Stimulated activated CD4-positive, alpha-beta T cell treated with anti-CD3 and anti-CD28 coated beads, Interleukin-1b, Interleukin-23, amount 100 ng/mL, for 4 hours (primary cell): ENCODE measurements at places on chromosomes 4 and X.
A peak's percentile ranks its signal among the peaks of the same experiment; 100 is the strongest.

DNA sequence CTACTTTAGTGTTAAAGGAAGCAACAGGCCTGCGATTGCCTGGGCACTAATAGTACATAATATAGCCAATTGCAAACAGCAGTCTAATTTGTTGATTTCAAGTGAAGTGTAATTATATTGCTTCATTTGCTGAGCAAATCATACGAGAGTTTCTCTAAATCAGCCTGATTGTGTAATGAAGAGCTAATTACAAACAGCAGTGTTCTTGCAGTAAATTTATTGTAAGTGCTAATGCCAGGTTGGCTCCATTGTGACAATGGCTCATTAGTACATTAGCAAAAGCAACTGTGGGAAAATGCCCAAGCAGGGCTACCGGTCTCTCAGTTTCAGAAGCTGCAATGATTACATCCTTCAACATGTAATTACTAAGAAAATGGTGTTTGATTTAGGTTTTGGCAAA, 591.5 kb downstream of the GALNTL6 start:
- DNase-seq: no peak

DNA sequence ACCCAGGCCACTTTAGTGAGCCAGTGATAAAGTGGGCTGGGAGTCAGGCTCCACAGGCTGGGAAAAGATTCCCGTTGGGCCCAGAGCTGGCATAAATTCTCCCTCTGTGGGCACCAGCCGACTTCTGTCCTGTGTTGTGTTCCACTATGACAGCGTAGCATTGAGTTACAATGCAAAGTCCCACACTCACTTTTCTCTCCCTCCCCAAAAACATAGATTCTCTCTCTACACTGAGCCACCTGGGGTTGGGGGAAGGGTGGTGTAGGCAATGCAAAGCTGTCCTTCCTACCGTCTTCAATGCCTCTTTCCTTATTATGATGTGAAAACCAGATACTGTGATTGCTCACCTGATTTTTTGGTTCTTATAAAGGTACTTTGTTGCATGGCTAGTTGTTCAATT, 566.2 kb downstream of the RAPGEF2 start:
- DNase-seq: no peak

- DNase-seq: no peak
Measured at GRCh38 chrX:107420571-107420970, 28.9 kb upstream of the FRMPD3 start.

GRCh38 chr4:2177443-2178093, 64.4 kb downstream of the HAUS3 start:
- no peak for DNase-seq

DNA sequence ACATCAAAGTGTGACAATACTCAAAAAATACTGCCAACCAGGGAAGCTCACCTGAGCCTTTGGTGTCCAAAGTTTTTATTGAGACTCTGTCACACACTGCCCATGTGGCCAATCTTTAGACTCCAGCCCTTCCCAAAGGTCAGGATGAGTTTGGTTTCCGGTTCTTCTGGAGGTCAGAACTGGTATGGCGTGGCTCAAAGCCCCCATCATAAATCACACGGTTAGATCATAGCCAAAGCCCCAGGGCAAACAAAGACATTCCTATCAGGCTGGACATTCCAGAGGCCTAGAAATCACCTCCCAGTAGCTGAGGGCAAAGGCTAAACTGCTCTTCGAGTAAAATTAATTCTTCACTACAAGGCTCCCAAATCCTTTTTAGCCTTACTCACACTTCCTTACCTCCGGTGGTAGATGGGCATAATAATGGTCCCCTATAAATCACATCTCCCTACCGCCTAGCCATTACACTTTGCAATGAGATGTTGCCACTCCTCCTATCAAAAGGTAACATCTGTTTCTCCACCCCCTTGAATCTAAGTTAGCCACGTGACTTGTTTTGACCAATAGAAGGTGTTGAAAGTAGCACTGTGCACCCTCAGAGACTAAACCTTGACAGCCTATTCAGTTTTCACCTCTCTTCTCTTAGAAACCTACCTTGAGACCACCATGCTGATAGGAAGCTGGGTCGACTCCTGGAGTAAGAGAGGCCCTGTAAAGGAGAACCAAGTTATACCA, 137.8 kb upstream of the DUSP21 start:
- DNase-seq: no peak

DNA sequence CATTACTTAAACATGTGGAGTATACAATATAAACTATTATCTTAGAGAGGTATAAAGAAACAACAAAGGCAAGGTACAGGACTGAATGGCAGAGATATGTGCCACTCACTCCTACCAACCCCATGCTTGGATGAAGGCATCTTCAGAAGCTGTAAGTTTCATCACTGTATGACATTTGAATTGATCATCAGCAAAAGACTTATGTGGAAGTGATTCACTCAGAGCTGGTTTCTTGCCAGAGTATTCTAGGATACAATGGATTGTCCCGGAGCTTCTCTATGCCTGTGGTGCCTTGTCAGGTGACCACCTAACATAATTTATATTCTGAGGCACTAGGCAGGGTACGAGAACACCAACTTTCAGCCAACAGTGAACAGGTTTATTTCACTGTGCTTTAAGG, 392.2 kb downstream of the PPP1R2C start:
- no peak for DNase-seq

DNA sequence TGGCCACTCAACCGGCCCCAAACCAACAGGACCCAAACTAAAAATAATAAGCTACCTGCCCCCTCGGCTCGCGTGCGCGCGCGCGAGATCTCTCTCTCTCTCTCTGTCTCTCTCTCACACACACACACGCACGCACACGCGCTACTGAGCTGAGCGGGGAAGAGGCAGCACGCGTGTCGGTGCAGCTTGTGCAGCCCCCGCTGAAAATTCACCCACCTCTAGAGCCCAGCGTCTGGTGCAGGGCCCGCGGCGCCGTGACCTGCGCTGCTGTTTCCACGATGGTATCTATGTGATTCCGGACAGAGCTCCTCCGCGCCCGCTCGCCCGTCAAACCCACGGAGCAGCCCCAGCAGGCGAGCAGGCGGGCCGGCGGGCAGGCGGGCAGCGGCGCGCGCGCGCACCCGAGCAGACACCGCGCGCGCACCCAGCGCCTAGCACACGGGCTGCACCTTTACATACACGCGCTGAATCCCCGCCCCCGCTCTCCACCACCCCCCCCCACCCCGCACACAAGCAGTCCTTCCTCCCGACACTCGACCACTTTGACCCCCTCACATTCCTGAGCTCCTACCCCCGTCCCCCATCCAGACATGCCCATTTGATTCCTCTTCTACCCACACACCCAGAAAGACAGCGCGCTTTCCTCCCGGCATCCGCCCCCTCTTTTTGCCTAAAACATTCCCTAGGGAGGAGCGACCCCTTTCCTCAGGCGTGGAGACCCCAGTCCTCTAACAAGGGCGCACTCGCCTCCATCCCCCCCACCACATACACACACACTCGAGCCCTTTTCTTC, 1.0 kb downstream of the SLITRK4 start:
- no peak for DNase-seq

DNA sequence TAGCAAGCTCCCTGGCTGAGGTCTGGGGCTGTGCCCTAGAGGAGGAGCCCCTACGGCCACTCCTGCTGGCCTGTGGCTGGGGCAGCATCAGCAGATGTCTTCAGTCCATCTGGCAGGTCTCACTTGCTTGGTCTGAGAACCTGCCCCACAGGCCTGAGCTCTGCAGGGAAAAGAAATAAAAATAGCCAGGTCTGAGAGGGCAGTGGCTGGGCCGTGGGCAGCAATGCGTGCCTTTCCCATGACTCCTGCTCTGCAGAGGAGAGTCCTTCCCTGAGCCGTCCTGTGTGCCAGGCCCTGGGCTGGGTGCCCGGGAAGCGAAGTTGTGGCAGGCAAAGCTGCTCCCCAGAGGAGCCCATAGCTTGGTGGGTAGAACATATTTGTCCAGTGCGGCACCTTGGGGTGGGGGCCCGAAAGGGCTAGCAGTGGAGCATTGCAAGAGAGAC, 11.3 kb upstream of the KIAA0232 start:
- DNase-seq: no peak

DNA sequence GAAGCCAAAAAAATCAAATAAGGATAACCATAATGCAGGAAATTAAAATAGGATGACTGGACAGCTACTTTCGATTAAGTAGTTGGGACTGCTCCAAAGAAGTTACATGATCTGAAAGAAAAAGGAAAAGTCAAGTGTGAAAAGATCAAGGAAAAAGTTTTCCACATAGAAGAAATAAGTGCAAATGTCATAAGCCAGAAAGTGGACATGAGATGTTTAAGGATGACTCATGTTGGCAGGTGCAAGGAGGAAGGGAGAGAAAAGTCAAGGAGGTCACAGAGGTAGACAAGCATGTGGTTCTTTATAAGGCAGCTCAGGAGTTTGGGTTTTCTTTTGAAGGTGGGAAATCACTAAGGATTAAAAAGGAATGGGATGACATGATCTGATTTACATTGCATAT, 89.8 kb upstream of the GPRIN3 start:
- DNase-seq: no peak

DNA sequence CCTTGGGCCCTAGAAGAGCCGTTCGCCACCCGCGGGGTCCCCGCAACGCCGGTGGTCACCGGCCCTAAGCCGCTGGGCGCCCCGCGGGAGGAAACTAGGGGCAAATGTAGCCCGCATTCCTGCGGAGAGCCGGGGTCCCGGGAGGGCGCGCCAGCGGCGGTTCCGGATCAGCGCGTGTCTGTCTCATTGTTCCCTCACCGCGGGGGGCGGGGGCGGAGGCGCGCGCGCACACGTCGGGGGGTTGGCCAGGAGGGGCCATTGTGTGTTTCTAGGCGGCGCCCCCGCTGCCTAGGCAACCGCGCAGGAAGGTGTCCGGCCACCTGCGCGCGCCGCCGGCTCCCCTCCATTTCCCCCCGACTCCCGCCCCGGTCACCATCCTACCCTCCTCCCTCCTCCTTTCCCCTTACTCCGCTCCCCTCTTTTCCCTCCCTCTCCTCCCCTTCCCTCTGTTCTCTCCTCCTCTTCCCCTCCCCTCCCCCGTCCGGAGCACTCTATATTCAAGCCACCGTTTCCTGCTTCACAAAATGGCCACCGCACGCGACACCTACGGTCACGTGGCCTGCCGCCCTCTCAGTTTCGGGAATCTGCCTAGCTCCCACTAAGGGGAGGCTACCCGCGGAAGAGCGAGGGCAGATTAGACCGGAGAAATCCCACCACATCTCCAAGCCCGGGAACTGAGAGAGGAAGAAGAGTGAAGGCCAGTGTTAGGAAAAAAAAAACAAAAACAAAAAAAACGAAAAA, 789 bp upstream of the DDX3X start:
- peak; percentile 77 for DNase-seq

- no peak for DNase-seq
Measured at GRCh38 chr4:94469221-94469784, 17.6 kb downstream of the PDLIM5 start.

GRCh38 chr4:153212736-153213135, 8.5 kb downstream of the TRIM2 start:
- DNase-seq: no peak

GRCh38 chr4:153465615-153466080, 512 bp upstream of the TMEM131L start:
- DNase-seq: no peak

DNA sequence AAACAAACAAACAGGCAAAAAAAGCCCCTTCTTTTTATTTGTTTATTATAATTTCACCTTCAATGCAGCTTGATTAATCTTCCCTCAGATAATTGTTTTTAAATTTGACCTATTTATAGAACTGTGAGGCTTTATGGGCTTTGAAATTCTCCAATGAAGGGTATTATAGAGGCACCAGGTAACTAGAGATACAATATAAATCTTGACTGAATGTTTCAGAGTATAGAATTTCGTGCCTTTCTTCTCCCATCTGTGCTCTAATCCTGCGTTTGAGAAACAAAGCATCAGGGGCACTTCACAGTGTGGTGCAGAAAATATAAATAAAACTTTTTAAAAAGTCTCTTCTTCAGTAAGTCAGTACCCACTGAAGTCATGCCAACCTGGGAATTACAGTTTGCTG, 120.9 kb downstream of the ANKRD50 start:
- DNase-seq: no peak

GRCh38 chr4:68724922-68725321, 54.5 kb upstream of the UGT2B15 start:
- DNase-seq: no peak

DNA sequence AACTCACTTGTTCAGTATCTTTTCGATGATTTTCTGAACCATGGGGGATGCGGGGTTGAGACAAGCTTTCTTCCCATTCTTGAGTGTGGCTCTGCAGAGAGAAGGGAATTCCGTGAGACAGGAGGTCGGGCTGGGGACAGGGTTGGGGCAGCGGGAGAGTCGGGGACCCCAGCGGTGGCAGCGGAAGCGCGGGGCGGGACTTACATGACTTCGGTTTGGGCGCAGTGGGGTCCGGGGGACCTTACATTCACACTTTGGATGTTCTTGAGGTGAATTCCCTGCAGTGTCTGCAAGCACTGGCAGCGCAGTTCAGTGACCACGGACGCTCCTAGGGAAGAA, 434 bp downstream of the CXCL3 start:
- DNase-seq: no peak

DNA sequence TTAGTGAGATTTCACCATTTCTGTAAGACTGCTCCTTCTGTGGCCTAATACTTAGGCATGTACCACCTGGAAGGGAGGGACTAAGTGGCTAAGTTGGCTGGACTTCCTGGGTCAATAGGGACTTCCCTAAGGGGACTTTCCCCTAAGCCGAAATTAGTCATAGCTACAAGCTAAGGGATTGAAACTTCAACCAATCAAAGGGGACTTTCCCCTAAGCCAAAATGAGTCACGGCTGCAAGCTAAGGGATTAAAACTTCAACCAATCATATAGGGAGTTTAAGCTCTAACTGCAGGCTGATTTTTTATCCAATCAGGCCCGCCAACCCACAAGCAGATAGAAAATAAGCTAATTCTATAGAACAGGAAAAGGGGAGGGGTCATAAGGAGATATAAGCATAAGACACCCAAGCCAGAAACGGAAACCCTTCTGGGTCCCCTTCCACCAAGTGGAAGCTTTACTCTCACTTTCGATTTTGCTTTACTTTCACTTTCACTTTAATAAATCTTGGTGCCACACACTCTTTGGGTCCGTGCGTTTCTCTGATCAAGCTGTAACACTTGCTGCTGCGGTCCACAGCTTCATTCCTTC, 382.8 kb downstream of the KLHL4 start:
- peak; percentile 10 for DNase-seq

DNA sequence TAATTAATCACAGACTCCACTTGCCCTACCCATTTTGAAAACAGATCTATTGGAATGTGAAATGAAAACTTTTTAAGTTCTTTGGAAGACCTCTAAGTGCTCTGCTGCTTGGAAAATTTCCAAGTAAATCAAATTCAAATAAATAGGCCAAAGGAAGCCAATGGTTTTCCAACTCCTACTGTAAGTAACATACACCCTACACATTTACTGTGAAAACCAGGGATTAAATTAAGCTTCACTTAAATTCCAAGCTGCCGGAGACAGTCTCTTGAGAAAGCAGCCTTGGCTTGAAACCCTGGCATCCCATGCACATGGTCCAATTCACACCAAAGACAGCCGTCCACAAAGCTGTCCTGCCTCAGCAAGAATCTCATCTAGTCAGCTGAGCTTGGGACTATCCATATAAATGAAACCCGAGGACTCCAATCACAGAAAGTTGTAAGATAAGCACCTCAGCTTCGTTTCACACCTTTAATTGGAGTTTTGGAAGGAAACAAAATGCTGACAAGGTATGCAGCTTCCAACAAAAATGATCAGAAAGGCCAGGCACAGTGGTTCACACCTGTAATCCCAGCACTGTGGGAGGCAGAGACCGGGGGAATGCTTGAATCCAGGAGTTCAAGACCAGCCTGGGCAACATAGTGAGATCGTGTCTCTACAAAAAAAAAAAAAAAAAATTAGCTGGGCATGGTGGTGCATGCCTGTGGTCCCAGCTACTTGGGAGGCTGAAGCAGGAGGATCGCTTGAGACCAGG, 88.6 kb downstream of the APBB2 start:
- DNase-seq: no peak
